ENCODE measurements at places on chromosomes 16 and 17.

GRCh38 chr17:27612160-27612770 is 18.7 kb upstream of the LGALS9 start:
- peak; percentile 25 for DNase-seq

DNA sequence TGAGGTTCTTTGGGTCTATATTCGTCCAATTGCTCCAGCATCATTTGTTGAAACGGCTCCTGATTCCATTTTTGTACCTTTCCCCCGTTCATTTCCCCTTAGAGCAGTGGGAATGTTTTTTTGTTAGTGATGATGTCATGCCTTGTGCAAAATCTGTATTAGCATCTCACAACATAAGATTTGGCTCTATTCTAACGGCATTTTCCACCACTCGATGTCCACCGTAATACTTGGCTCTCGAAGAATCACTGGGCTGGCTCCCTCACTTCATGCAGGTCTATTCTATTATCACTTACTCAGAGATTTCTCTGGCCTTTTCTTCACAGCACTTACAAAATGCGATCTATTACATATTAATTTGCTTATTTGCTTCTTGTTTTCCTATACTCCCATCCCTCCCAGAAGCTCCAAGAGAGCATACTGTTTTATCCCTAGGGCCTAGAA is 571 bp upstream of the NME1 start:
- DNase-seq, result no peak

GRCh38 chr16:26672206-26672605 is 394.5 kb upstream of the C16orf82 start:
- DNase-seq, result peak; percentile 4

DNA sequence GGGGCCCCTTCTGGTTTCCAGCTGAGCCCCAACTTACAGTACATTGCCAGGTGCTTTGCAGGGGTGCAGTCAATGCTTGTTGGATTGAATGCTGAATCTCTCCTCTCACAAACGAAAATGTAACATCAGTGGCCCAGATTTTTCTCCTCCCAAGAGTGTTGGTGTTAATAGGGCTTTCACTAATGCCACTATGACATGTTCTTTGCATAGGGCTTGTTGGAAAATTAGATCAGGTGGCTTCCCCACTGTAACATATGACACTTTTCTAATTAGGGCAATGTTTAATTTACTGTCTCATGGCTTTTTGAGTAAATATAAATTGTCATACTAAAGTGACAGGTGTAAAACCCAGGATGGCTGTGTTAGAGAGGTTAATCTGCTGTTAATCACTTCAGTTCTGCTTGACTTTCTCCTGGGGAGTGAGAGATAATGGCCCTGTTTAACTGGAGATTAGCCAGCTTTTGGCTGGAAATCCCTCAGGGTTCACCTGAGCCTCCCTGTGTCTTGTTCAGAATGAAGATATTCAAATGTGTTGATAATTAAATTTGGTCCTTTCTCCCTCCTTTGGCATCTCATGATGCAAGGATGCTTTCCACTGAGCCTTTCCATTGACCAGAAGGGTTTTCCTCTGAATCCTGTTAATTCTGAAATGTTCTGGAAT is 502.3 kb downstream of the RBFOX1 start:
- no peak for DNase-seq
